Activated naive CD8-positive, alpha-beta T cell treated with anti-CD3 and anti-CD28 coated beads for 36 hours (primary cell): ENCODE measurements at places on chromosomes 3 and 15. TPM values are rescaled to one million over a fixed set of nuclear protein-coding genes. Genes with fewer than 3 reads are reported as not detected.

CFAP20DC gene
- total RNA-seq: 1.6 TPM

FGF7 gene
- not detected for total RNA-seq

SIAH2 gene
- total RNA-seq: 89.1 TPM

PTH1R gene
- total RNA-seq: not detected

CTXN2 gene
- not detected for total RNA-seq

PLS1 gene
- total RNA-seq: 7.0 TPM

PDZRN3 gene
- total RNA-seq: not detected

GPR62 gene
- total RNA-seq: not detected

HESX1 gene
- total RNA-seq: 0.35 TPM

DUOX1 gene
- 0.14 TPM for total RNA-seq

AADACL2 gene
- total RNA-seq: not detected

SLC2A2 gene
- total RNA-seq: not detected

TIMP4 gene
- not detected for total RNA-seq
